ENCODE measurements at places on chromosomes 11 and 22.

DNA sequence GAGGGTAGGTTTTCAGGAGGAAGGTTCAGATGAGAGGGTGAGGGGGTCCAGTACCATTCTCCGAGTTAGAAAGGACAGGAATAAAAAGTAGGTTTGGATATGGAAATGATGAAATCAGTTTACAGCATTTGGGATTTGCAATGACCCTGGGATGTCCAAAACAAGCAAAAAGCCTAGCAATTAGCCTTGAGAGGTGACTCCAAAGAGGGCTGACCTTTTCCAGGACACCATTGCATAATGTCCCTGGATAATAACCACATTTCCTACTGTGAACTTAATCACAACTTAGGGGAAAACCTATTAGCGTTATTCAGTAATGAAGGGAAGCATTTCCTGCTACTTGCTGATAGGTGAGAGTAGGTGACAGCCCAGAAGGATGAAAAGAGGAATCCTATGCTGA is 101.4 kb upstream of the ARHGAP42 start:
- no peak for DNase-seq

DNA sequence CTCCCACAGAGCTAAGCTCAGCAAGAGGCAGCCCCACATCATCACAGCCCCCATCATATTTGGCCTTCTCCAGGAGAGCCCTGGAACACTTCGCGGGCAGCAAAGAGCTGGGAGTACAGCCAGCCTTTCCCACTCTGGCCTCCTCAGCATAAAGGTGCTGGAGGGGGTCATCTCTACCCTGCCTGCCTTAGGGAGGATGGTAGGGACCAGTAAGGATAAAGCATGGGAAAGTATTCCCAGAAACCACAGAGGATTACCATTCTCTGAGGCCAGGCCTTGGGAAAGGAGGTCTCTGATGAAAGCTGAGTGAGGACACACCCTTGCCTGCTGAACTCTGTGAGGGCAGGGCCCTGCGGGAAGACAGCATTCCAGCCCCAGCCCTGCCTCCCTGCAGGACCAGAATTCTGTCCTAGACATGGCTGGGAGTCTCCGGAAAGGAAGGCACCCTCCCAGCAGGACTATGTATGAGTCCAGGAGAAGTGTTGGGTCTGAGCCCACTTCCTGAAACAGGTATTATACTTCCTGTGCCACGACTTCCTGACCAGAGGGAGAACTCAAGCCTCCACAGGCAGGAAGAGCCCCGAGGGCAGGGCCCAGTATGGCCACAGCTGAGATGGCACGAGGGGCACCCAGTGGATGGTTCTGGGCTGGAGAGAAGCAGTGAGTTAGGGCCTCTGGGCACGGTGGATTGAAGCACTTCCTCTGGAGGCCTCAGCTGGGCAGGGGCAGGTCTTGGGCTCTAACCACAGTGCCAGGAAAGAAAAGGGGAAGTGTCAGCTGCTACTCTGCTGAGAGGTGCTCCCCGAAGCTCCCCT is 12.9 kb upstream of the CASTOR1 start:
- no peak for DNase-seq

GRCh38 chr11:68541116-68541515 is 80.6 kb downstream of the PPP6R3 start:
- no peak for DNase-seq

DNA sequence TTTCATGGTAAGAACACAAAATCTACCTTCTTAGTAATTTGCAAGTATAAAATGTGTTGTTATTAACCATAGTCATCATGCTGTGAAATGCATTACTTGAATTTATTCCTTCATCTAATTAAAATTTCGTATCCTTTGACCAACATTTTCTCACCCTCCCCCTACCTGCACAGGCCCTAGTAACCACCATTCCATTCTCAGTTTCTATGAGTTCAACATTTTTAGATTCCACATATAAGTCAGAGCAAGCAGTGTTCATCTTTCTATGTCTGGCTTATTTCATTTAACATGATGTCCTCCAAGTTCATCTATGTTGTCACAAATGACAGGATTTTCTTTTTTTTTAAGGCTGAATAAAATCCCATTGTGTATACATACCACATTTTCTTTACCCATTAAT is 43.5 kb upstream of the CCDC179 start:
- DNase-seq = no peak

DNA sequence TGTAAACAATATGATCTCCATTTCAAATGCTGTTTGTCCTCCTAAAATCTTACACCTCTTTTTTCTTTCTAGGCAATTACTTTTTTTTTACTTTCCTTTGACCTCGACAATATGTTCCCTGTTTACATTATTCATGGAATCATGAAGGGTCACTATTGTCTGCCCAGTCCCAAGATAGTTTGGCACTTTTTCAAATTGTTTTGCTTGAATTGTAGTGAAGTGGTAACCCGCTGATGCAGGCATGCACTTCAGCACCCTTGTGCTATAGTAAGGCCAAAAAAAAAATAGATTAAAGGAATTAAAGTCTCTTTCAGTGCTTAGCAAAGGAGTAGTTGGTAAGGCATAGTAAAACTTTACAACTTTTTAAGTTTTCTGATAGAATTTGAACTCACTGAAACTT is 90.9 kb downstream of the PAX6 start:
- no peak for DNase-seq

DNA sequence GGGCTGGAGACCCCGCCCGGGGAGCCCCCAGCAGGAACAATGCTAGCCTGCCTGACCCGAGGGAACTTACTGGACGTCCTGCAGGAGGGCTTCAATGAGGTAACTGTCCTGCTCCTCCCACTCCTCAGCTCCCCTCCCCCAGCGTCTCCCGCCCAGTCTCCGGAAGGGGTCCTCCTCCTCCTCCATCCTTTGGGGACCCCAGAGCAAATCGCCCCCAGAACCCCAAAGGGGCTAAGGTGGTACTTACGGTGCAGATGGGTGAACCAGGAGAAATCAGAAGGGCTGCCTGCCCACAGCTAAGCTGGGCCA is 272 bp downstream of the DIXDC1 start:
- DNase-seq = no peak

DNA sequence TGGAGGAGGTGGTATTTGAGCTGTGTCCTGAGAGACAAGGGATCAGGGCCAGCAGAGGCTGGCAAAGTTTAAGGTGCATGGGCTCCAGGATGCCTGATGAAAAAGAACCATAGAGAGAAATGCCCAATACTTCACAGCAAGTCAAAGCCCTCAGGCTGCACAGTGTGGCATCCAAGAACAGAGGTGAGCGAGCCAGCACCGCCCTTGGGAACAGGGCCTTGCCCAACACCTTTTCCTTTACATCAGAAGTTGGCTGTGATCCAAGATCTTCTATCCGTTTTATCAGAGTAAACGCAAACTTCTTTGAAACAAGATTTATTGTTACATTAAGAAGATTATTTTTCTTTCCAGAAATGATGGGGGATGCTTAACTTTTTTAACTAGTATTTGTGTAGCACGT is 1.4 kb downstream of the B3GNT6 start:
- no peak for DNase-seq

GRCh38 chr22:45331486-45331885 is 21.8 kb downstream of the FAM118A start:
- DNase-seq = no peak

- DNase-seq = no peak
Observed at GRCh38 chr11:41400124-41400523, 59.3 kb downstream of the LRRC4C start.

Measured in spinal cord (tissue), 10 donors.